ENCODE measurements at places on chromosomes 7 and 10.

DNA sequence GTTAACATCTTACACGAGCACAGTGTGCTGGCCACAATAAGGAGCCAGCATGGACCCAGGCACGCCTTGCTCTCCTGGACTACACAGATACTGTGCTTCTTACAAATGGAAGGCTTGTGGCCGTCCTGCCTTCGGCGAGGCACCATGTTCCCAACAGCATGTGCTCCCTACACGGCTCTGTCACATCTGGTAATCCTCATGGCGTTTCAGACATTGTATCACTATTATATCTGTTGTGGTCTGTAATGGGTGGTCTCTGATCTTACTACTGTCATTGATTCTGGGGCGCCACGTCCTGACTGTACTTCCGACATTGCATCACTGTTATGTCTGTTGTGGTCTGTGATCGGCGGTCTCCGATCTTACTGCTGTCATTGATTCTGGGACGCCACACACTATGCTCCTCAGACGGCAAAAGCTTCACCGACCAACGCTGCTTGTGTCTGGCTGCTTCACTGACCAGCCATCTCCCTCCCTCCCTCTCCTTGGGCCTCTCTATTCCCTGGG is 195.4 kb downstream of the MAD1L1 start:
- DNase-seq, result no peak

DNA sequence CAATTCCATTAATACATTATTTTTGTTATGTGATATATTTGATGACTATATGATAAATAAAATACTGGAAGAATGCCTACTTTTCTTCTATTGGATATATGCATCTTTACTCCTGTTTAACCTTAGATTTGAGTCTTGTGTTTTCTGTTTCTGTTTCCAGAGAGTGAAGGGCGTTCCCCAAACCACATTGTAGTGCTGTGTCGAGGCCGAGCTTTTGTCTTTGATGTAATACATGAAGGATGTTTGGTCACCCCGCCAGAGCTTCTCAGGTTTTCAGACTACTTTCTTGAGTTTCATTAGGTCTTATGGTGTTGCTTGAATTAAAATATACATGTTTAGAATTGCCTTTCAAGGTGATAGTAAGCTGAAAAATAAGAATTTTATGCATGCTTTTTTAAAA is 23.8 kb downstream of the CROT start:
- DNase-seq, result no peak

DNA sequence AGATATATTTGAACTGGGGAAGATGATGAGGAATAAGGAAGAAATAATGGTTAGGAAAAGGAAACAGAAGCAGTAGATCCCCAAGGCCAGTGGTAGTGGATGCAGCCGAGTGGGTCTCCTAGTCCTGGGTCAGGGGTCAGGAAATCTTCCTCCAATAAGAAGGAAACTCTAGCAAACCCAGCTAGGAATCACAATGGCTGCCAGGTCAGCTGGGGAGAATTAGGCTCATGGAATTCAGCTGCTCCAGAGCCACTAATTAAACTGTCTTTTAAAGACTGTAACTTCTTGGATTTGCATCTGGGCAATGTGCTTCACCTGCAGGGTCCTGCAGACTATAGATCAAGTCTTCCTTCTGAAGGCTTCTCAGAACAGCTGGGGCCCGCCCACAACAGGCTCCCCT is 644.4 kb downstream of the KCNMA1 start:
- DNase-seq, result no peak

- DNase-seq, result no peak
Measured at GRCh38 chr7:65225422-65226006, 148.1 kb upstream of the ZNF92 start.

- no peak for DNase-seq
Measured at GRCh38 chr10:37732685-37733084, 124.7 kb downstream of the ZNF248 start.

Measured in stimulated activated CD8-positive, alpha-beta memory T cell treated with anti-CD3 and anti-CD28 coated beads, Interleukin-4, amount 100 ng/mL, for 1 hour (primary cell).